MCF 10A (cell line): ENCODE measurements at places on chromosomes 5 and 9.
A peak's percentile ranks its signal among the peaks of the same experiment; 100 is the strongest.

GRCh38 chr5:36692791-36693763, 86.7 kb downstream of the SLC1A3 start:
- peak; percentile 72 for DNase-seq

DNA sequence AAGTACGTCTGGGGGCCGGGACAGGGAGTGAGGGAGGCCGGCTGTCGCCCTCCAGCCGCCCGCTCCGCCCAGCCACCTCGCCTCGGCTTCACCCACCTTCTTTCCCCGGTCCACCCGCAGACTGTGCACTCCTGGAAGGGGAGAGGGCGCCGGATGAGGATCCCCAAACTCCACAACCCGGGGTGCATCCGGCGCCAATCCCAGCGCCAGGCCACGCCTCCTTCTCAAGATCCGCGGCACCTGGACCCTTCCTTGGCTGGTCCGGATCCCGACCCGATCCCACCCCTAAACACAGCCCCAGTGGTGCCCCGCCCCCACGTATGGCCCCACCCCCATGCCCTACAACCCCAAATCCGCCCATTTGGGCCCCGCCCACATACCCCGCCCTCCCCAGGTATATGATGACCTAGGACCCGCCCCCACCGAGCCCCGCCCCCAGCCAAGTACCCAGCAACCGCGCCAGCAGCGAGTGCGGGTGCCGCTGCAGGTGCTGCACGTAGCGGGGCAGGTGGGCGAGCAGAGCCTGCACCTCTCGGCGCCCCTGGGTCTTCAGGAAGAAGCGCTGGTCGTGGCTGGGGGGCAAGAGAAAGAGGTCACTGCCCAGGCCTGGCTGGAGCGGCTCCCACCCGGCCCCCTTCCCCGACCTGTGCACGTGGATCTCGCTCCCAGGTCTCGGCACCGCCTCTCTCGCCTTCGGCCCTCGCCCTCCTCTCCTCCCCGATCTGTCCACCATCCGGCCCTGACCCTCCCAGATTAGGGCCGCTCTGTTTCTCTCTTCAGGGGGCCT, 3.2 kb downstream of the PIP5KL1 start:
- peak; percentile 67 for DNase-seq

DNA sequence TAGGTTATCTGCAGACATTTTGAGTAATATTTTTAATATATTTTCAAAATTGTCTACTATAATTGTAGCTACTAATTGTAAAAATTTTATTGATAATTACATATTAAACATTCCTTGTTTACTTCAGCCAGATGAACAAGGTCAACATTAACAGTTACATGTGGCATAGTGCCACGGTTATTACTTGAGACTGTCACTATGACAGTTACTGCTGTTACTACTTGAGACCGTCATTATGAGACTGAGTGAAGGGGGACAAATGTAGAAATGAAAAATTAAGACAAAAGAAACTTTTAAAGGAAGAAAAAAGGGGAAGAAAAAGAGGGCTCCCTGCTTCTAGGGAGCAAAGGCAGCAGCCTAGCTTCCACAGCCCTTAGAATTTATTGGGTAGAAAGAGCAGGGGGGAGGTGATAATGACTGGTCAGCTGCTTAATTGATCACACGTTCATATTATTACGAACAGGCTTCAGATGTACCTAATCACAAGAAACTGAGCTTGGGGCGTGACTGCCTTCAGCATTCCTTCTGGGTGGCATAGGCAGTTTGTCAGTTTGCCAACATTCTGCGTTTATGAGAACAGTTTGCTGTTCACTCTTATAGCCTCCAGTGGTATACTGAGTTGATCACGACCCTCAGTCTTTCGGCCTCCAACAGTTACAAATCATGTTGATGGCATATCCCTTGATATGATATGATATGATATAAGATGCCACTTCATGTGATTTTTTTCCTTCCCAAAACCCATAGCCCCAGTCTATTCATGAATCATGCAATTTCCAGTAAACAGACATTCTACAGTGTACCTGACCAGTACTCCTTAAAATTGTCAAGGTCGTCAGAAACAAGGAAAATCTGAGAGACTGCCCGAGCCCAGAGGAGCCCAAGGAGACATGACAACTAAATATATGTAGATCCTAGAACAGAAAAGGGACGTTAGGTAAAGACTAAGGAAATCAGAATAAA, 13.1 kb downstream of the MARCHF6 start:
- peak; percentile 70 for DNase-seq

- no peak for DNase-seq
These were observed 62.3 kb upstream of the DAPK1 start for GRCh38 chr9:87435189-87435880.

DNA sequence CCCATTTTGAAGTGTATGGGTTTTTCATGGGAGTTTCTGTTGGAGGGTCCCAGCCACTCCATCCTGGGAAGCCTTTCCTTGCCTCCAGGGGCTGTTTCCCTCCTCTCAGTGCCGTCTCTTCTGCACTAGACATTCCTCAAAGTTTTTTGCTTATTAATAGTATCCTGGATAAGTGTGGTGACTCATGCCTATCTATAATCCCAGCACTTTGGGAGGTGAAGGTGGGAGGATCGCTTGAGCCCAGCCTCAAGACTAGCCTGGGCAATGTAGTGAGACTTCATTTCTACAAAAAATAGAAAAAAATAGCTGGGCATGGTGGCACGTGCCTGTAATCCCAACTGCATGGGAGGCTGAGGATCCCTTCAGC, 43.1 kb downstream of the RALGPS1 start:
- peak; percentile 59 for DNase-seq

DNA sequence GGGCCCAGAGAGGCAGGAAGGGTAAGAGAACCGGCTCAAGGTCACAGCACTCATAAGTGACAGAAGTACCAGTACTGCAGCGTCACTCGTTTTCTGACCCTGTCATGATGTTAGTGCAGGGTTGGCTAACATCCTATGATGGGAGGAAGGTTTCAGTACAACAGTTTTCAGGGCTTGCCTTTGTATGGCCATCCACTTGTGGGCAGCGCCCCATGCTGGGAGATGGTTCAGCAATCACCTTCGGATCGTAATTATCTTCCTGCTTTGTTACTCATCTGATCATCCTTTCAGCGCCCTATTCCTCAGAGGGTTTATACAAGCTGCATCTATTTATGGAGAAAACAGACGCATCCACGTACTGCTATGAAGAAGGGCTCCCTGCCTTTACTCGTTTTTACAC, 2.4 kb downstream of the MAP1B start:
- no peak for DNase-seq

DNA sequence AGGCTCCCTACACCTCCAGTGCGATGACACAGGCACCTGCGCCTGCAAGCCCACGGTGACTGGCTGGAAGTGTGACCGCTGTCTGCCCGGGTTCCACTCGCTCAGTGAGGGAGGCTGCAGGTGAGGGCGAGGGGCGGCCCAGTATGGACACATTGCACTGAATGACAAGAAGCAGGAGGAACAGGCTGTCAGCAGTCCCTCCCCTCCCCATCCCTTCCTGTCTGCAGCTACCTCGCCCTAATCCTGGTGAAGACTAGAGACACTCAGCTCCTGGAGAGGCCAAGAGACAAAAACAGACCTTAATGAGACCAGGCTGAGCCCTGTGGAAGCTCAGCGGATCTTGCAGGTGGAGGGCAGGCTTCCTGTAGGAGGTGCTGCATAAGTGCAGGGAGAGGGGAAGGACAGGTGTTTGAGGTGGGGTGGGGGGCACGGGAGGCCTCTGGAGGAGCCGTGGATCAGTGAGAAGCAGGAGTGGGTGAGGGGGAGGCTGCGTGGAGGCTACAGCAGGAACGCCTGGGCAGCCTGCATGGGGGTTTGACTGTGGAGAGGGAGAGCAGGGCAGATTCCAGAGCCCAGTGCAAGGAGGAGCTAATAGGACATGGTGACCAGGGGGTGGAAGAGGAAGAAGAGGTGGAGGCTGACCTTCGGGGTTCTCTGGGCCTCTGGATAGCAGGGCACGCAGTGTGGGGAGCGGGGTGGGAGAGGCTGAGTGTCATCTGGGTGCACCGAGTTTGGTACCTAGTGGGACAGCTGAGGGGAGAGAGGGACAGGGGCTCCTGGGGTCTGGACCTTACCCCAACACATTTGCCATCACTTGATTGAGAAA, 30.4 kb downstream of the LAMC3 start:
- DNase-seq = no peak

- DNase-seq = no peak
These were observed 11.9 kb downstream of the LAMC3 start for GRCh38 chr9:131020862-131021261.

GRCh38 chr5:83099001-83099400, 21.7 kb downstream of the XRCC4 start:
- no peak for DNase-seq

DNA sequence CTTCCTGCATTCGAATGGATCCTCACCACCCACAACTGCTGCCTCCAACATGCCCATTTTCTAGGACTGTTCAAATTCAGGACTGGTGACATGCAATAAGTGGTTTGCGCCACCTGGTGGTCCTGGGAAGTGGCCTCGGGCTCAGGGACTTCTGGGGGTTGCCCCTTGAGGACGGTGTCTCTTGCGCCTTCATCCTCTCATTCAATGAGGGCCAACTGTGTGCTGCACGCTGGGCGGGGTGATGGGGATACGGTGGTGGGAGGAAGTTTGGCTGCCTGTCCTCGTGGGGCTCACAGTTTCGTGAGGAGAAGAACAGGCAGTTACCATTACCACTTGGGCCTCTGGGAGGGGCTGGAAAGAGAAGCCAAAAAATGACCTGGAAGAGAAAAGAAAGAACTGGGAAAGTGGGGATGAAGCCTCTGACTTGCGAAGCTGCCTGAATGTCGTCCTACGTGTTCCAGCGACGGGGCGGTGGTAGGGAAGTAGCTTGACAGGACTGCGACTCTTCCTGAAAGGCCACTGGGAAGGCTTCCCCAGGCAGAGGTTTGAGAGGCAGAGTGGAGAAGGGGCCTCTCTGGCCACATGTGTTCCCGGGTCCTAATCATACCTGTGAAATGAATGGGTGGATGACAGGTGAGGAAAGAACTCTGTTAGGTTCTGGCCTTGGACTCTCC, 49.0 kb downstream of the PSD2 start:
- DNase-seq = peak; percentile 82

- DNase-seq = peak; percentile 69
These were observed 169.6 kb upstream of the PITX1 start for GRCh38 chr5:135203593-135204036.

DNA sequence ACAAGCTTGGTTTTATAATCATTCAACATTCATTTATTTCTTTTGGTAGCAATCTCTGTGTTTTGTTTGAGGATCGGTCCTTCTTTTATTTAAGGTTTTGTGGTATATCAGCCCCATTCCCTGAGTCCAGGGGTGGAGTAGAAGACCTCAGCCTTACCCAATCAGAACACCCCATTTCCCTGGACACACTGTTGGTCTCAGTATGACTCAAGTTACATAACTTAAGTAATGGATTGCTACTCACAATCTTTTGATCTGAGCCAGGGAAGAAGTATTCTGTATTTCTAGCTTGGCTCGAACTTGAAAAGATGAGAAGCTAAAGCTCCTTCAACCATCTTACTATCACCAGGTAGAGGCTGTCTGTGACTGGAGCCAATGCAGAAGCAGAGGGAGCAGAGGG, 175.2 kb upstream of the HAPLN1 start:
- DNase-seq = no peak

DNA sequence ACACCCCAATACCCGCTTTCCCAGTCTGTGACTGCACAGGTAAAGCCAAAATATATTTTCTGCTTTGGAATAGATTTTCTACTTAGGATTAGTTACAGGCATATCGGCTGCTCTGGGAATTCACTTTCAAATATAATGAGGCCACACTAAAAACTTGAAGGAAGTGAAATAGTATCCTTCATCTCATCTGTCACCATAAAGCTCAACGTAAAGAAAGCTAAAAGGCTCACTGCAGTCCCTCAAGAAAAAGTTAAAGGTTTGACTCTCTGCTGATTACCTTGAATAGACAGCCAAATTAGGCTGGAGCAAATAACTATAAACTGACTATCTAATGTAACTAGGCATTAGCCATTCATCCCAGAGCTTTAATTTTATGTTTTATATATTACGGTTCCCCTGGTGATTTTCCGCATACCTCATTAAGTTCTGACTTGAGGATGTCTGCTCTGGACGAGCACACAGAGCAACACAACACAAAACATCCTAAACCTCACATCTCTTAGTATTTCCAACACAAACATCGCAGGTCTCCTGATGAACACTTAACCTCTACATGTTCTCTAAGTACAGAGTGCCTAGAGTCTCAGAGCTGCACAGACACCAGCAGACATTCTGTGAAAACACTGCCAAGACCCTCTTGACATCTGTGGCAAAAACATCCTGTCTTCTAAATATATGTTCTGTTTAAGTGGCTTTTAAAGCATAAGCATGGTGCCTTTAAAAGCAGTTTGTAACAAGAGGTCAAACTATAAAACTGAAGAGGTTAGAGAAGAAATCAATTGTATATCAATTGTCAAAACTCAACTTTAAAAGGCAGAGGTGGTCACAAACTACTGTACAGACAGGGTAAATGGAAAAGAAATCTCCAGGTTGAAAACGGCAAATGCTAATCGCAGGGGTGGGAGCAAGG, 35.4 kb downstream of the ELAVL2 start:
- no peak for DNase-seq

- peak; percentile 80 for DNase-seq
These were observed 2.1 kb downstream of the TLN1 start for GRCh38 chr9:35729700-35730485.

DNA sequence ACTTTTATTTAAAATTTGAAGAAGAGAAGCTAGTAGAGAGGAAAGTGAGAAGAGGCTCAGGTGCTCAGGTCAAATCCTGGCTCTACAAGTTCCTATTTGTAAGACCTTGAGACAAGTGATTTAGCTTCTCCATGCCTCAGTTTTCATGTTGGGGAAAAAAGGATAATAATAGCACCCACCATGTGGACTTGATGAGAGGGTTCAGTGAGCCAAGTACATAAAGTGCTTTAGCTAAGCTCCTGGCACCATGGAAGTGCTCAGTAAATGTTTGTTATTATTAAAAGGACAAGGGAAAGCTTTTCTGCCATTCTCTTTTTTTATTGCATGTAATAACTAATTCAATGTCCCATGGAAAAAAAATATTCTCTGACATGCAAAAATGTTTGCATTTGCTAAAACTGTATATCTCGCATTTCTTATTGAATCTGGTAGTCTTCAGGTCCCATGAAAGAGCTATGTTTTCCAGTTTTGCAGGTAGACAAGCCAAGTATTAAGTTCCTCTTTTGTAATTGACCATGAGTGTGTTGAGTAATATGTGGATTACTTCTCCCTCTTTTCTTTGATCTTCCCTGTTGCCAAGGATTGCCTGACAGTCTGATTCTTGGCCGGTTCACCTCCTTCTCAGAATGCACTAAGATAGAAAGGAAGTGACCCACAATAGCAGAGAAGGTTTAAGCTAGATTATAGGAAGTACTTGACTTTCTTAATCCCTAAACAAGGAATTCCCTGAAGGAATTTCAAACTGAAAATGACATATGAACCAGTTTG, 45.6 kb upstream of the TRIM32 start:
- DNase-seq = peak; percentile 38

- DNase-seq = peak; percentile 90
These were observed 30.2 kb downstream of the SNX18 start for GRCh38 chr5:54547711-54548250.

DNA sequence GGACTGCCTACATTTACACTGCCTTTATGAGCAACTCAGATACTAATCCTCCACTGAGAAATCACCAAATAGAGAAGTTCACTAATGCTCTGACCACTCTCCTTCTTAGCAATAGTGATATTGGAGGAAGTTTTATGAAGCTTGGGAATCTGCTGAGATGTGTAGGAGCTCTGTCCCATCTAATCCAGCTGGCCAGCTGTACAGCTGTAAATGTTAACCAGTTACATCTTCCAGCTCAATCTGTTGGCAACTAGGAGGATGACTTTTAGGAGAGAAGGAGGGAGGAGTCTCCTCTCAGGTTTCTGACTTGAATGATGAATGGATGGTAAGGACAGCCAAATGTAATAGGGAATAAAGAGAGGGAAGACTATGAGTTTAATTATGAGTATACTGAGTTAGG, 36.3 kb upstream of the LRRC19 start:
- DNase-seq = no peak

- no peak for DNase-seq
These were observed 9.6 kb upstream of the PUM3 start for GRCh38 chr9:2853517-2853916.
